ENCODE measurements at places on chromosomes 5 and 9. TPM values are rescaled to one million over a fixed set of nuclear protein-coding genes. Genes with fewer than 3 reads are reported as not detected.

IRX1 gene
- total RNA-seq = not detected

C9orf43 gene
- total RNA-seq = 0.92 TPM

ANKRD18A gene
- 0.10 TPM for total RNA-seq

LEAP2 gene
- 0.82 TPM for total RNA-seq

SMIM33 gene
- total RNA-seq = not detected

INSL4 gene
- total RNA-seq = not detected

WASHC1 gene
- 21.7 TPM for total RNA-seq

CD72 gene
- total RNA-seq = 2.4 TPM

GRAMD2B gene
- total RNA-seq = 13.4 TPM

CATSPER3 gene
- total RNA-seq = 0.33 TPM

NR6A1 gene
- 63.8 TPM for total RNA-seq

CNTNAP3 gene
- total RNA-seq = 1.5 TPM

DNA sequence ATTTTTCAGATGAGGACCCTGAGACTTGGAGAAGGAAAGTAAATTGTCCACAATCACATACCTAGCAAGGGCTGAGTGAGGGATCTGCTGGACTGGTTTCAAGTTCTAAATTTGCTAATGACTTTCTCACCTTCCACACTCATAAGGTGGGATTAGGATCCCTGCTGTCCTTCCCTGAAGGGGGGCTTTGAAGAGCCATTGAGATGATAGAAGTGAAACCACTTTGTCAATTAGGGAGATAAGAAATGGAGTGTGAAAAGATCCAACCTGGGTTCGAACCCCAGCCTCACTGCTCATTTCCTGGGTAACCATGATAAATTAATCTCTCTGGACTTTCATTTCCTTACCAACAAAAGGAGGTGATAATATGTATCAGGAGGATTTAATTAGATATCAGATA lies 32.7 kb upstream of the FOXE1 start:
- H3K27me3 ChIP-seq = peaks cover 6% of the 10 kb centered on the region
- no peak overlapping the region for H3K4me3 ChIP-seq
- no peaks in the 10 kb centered on the region for H3K4me1 ChIP-seq

GRCh38 chr5:57850109-57850508 lies 367.5 kb upstream of the ACTBL2 start:
- H3K27me3 ChIP-seq = no peaks in the 10 kb centered on the region
- no peak overlapping the region for H3K4me3 ChIP-seq
- peaks cover 19% of the 10 kb centered on the region for H3K4me1 ChIP-seq
- H3K27ac ChIP-seq = no peak overlapping the region

DNA sequence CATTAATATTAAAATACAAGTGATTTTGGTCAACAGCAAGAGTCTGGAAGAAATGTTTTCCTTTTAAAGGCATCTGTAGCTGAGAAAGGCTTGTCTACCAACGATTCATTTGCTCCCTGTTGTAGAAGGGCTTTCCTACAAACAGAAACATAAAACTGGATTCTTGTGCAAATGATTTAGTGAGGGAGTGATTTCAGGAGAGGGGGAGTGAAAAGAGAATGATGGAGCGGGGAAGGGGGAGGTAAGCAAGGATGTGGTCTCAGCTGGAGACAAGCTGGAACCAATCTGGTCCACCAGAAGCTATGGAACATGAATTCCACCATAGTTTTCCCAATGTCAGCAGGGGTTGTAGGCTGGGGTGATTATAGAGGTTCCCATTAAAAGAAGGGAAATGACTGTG lies 196.3 kb downstream of the FBXO4 start:
- H3K4me3 ChIP-seq = no peak overlapping the region
- no peaks in the 10 kb centered on the region for H3K27me3 ChIP-seq
- H3K4me1 ChIP-seq = no peaks in the 10 kb centered on the region

DNA sequence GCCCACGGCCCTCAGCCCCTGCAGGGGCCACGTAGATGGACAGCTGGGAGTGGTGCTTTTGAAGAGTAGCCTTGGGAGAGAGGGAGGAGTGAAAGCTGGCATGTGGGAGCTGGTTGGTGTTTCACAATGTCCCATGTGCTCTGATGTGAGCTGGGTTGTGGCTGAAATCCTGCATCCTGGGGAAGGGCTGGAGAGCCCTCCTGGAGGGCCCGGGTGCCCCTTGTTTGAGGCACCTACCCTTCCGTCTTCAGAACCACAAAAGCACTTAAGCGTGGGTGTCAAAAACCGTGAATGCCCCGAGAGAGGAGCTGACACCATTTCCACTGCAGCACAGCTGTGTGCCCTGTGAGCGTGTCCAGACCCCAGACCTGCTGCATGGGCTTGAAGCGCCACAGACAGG lies 199.1 kb upstream of the ZNF618 start:
- no peak for DNase-seq
- H3K27me3 ChIP-seq = peaks cover 6% of the 10 kb centered on the region
- H3K36me3 ChIP-seq = no peaks in the 10 kb centered on the region
- H3K4me3 ChIP-seq = no peak overlapping the region
- H3K27ac ChIP-seq = no peak overlapping the region
- H3K4me1 ChIP-seq = peaks cover 2% of the 10 kb centered on the region

GRCh38 chr9:114938687-114939575 lies 8.5 kb upstream of the TNFSF8 start:
- H3K4me1 ChIP-seq = peaks cover 13% of the 10 kb centered on the region
- no peak overlapping the region for H3K4me3 ChIP-seq
- no peaks in the 10 kb centered on the region for H3K27me3 ChIP-seq
- no peak for DNase-seq
- no peaks in the 10 kb centered on the region for H3K36me3 ChIP-seq

DNA sequence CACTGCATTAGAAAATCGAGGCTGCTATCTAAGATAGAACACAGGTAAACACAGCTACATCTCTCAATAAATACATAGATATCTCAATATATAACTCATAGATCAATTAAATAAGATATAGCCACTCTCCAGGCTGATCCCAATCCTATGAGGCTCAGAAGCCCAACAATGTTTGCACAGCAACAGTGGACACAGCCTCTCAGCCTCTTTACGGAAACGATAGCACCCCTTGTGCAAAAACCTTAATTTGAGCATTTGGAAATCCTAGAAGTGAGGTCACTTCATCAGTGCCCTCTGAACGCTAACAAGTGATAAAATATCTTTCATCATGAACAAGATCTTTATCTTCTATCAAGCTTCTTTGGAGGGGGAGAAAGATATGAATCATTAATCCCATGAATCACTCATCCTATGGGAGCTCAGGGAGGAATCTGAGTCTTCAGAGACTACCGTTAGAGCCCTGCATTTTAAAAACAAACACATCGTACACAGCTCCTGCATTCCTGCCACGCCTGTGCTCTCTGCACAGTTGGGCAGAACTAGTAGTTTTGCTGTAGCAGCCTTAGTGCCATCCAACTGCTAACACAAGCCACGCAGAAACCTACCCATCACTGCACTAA lies 71.4 kb downstream of the MED27 start:
- no peak overlapping the region for H3K4me3 ChIP-seq
- peaks cover 8% of the 10 kb centered on the region for H3K36me3 ChIP-seq
- no peak overlapping the region for H3K27ac ChIP-seq
- H3K4me1 ChIP-seq = peaks cover 7% of the 10 kb centered on the region
- DNase-seq = no peak

DNA sequence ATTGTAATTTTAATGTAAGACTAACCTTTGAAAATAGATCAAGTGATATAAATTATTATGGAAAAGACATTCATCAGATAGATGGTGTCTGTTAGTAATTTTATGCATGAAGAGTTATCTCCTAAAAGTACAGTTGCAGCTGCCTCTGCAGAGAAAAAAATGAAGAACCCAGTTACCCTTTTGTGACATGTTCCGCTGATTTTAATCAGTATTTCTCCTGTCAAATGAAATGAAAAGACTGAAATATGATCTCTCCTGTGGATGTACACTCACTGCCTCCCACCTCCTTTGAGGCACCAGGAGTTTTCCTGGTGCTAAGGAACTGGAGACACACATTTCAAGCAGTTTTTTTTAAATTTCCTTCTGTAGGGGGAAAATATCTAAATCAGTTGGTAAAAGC lies 277.4 kb downstream of the KIF4B start:
- H3K4me1 ChIP-seq = peaks cover 15% of the 10 kb centered on the region
- H3K27ac ChIP-seq = no peak overlapping the region
- no peaks in the 10 kb centered on the region for H3K27me3 ChIP-seq
- H3K4me3 ChIP-seq = no peak overlapping the region

DNA sequence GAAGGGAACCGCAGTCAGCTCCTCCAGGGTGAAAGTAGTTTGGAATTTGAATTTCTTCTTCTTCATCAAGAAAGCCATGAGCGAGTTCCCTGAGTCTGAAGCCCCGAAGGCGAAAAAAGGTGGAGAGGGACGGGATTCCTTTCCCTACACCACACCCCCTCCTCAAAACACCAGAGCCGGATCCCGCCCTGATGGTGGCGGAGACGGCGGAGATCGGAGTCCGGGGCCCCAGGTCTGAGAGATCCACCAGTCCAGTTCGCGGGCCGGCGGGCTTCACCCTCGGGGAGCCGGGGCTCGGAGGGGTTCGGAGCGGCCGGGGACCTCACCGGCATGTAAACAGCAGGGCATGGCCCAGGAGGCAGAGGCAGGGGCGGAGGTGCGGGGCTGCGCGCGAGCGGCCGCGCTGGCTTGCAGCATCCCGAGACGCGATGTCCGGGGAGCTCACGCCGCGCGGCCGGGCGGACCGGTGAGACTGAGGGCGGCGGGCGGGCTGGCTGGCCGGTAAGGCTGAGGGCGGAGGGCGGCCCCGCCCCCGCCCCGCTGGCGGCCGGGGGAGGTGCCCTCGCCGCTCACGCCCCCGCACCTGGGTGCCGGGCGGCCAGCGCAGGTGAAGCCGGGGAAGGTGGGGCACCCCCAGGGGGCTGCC lies 606 bp downstream of the EEIG1 start:
- DNase-seq = peak; percentile 36
- H3K4me1 ChIP-seq = peaks cover 19% of the 10 kb centered on the region

GRCh38 chr5:132294728-132295504 lies 722 bp downstream of the SLC22A4 start:
- peaks cover 6% of the 10 kb centered on the region for H3K4me1 ChIP-seq
- peaks cover 9% of the 10 kb centered on the region for H3K27me3 ChIP-seq
- no peak overlapping the region for H3K27ac ChIP-seq
- H3K36me3 ChIP-seq = no peaks in the 10 kb centered on the region

DNA sequence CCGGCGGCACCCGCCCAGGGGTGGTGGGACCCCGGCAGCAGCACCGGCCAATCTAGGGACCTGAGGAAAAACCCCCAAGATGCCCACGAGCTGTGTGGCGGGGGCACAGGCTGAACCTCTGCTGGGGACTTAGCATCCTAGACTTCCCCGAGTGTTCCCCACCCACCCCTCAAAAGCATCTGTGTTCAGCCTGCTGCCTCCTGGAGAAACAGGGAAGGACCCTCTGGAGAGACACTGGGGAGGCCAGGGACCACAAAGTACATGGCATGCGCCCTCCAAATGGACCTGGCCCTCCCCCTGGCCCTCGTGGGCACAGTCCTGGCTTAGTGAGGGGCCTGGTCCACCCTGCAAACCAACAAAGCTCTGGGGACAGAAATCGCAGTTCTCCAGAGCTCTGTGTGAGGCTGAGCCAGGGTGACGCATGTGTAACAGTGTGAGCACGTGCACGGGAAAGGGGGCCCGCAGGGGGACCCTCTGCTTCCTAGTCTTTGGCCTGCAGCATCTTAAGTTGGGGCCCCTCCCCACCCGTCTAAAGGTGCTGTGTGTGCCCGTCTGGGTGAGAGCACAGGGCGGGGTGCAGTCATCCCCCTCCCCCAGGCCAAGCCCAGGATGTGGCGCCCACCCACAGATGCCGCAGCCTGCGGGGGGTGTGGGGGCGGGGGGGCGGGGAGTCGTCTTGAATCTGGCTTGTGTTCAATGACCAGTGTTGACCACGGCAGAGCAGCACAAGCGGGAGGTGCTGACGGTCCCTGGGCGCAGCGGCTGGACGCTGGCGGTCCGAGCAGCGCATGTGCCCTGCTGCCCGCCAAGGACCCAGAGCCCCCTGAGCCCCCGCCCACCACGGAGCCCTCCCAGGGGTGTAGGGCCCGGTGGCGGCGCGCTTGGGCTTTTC lies 672 bp upstream of the KCNT1 start:
- H3K27me3 ChIP-seq = peaks cover 7% of the 10 kb centered on the region
- H3K4me1 ChIP-seq = no peaks in the 10 kb centered on the region
- DNase-seq = peak; percentile 19
- H3K36me3 ChIP-seq = no peaks in the 10 kb centered on the region
- H3K4me3 ChIP-seq = no peak overlapping the region

DNA sequence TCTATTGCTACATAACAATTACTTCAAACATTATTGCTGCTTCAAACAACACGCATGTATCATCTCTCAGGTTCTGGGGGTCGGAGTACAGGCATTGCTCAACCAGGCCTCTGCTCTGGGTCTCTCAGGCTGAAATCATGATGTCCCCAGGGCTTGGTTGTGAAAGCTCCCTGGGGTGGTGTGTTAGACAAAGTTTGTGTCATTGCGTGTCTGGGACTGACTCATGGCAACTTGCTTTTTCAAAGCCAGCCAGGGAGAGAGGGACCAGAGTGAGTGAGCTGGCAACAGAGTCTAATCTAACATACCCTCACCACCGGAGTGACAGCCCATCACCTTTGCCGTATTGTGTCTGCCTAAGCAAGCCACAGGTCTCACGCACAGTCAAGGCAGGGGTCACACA lies 259.2 kb upstream of the NFIL3 start:
- peaks cover 2% of the 10 kb centered on the region for H3K27me3 ChIP-seq
- no peaks in the 10 kb centered on the region for H3K36me3 ChIP-seq
- no peak overlapping the region for H3K4me3 ChIP-seq
- no peak overlapping the region for H3K27ac ChIP-seq
- H3K4me1 ChIP-seq = no peaks in the 10 kb centered on the region
- DNase-seq = no peak

GRCh38 chr9:34385561-34386230 lies 9.0 kb upstream of the MYORG start:
- H3K4me1 ChIP-seq = peaks cover 4% of the 10 kb centered on the region
- peaks cover 3% of the 10 kb centered on the region for H3K36me3 ChIP-seq
- no peak for DNase-seq
- H3K4me3 ChIP-seq = no peak overlapping the region
- H3K27ac ChIP-seq = no peak overlapping the region
- H3K27me3 ChIP-seq = peaks cover 15% of the 10 kb centered on the region

DNA sequence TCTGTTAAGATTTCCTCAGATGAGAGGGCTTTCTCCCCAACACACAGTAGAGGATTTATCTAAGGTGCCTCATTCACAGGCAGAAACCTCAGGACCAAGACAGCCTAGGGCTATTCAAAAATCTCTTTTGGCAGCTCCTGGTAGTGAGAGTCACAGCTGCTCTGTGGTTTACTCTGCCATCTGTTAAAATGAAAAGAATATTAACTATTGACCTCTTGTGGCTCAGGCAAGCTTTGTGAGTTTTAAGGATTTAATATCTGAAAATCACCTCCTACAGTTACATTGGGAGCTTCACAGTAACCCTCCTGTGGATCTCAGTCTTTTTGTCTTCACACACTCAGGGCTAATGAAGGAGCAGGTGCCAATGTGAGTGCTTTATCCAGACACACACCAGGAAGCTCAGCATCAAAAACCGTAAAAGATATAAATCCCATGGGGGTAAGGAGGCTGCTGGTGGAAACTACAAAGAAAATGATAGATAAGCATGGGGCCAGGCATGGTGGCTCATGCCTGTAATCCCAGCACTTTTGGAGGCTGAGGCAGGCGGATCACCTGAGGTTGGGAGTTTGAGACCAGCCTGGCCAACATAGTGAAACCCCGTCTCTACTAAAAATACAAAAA lies 29.7 kb downstream of the PPP1R2B start:
- no peaks in the 10 kb centered on the region for H3K36me3 ChIP-seq
- DNase-seq = no peak
- no peaks in the 10 kb centered on the region for H3K27me3 ChIP-seq
- H3K4me1 ChIP-seq = peaks cover 4% of the 10 kb centered on the region

All from endothelial cell (in vitro differentiated cells).